ENCODE measurements at places on chromosomes 7 and 10.

DNA sequence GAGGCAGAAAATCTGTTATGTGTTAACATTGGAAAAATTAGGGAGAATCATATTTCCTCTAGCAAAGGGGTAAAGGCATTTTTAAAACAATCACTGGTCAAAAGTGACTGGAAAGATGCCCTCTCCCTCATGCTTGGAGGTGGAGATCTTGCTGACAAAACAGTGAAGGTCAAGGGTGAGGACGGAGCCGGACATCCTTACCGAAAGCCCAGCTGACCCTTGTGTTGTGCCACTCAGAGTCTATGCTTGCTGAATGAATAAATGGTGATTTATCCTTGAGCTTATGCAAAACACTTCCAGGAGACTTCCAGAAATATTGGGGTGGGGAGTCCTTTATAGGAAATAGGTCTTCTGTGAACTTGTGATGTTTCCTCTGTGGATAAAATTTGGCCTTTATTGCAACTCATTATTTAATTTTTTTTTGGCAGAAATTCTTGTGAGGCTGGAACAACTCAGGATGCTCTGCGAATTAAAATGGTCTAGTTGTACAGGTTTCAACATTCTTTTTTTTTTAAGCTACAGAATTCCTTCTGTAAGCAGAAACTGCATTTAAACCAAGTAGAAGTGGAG lies 28.3 kb upstream of the ELMO1 start:
- DNase-seq = no peak

- DNase-seq = no peak
These were observed 596.6 kb upstream of the CELF2 start for GRCh38 chr10:10421071-10421470.

DNA sequence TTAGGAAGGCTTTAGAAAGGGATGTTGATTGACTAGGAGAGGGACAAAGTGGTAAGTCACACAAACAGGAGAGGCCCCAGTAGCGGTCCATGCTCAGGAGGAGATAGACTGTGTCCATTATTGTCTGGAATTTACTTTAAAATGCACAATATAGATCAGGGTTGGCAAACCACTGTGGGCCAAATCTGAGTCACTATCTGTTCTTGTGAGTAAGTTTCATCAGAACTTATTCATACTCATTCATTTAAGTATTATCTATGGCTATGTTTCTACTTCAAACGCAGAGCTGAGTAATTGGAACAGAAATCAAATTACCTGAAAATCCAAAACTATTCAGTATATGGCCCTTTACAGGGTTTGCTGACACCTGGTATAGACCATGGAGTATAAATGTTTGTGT lies 166.5 kb downstream of the COL28A1 start:
- no peak for DNase-seq

DNA sequence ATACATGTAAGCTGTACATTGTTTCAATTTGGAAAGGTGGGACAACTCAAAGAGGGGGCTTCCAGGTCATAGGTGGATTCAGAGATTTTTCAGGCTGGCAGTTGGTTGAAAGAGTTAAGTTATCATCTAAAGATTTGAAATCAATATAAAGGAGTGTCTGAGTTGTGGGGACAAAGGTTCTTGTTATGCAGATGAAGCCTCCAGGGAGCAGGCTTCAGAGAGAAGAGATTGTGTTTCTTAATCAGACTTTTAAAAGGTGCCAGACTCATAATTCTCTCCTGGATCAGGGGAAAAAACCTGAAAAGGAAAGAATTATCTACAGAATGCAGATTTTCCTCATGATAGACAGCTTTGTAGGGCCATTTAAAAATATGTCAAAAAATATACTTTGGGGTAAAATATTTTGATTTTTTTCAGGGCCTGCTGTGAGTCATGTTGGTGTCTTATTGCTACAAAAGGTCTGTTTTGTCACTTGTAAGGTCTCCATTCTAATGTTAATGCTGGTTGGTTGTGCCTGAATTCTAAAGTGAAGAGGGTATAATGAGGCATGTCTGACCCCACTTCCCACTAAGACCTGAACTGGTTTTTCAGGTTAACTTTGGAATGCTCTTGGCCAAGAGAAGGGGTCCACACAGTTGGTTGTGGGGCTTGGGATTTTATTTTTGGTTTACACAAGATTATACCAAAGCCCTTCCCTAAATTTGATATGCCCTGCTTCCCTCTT lies 52.7 kb upstream of the PRSS1 start:
- no peak for DNase-seq

DNA sequence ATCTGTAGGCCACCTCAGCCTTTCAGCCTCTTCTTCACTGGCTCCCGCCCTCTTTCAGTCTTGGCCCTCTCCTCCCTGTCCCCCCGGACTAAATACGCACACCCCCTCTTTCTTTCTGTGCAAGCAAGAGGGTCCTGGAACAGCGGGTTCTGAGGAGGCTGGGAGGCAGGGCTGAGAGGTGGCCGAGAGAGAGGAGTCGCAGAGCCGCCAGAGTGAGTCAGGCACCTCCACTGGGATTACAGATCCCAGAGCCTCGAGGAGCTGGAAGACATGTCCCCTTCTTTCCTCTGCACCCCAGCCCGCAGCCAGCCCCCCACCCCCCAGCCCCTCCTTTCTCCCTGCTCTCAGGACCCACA lies 182 bp downstream of the CCDC136 start:
- DNase-seq = peak; percentile 47

- peak; percentile 75 for DNase-seq
These were observed 10.4 kb downstream of the STMP1 start for GRCh38 chr7:135672560-135673359.

- no peak for DNase-seq
These were observed 18.7 kb downstream of the DKK1 start for GRCh38 chr10:52332815-52333214.

- DNase-seq = no peak
These were observed 161.0 kb downstream of the GRID1 start for GRCh38 chr10:86205306-86206239.

DNA sequence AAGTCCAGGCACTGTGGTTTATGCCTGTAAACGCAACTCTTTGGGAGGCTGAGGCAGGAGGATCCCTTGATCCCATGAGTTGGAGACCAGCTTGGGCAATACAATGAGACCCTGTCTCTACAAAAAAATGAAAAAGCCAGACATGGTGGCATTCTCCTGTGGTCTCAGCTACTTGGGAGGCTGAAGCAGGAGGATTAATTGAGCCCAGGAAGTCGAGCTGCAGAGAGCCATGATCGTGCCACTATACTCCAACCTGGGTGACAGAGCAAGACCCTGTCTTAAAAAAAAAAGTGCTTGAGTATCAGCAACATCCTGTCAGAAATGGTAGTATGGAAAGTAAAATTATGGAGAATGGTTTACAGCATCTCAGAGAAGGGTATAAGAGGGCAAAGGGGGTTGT lies 11.6 kb downstream of the APBB1IP start:
- no peak for DNase-seq

DNA sequence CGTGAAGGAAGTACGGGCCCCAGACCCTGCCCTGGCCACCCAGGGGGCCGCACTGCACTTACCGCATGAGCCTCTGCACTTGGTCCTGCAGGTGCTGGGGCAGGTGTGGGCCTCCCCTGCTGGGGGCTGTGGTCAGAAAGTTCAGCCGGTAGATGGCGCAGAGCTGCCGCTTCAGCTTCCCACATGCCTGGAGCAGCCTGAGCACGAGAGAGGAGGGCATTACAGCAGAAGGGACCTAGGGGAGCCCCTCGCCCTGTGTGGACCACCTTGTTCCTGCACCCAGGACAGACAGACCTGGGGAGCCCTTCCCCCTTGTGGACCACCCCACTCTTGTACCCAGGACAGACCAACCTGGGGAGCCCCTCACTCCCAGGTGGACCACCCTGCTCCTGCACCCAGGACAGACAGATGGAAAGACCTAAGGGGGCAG lies 8.7 kb upstream of the PYROXD2 start:
- no peak for DNase-seq

- no peak for DNase-seq
These were observed 794.6 kb upstream of the LRRN3 start for GRCh38 chr7:110296321-110296720.

- DNase-seq = peak; percentile 85
These were observed 129.3 kb downstream of the PKD1L1 start for GRCh38 chr7:47818796-47819606.

DNA sequence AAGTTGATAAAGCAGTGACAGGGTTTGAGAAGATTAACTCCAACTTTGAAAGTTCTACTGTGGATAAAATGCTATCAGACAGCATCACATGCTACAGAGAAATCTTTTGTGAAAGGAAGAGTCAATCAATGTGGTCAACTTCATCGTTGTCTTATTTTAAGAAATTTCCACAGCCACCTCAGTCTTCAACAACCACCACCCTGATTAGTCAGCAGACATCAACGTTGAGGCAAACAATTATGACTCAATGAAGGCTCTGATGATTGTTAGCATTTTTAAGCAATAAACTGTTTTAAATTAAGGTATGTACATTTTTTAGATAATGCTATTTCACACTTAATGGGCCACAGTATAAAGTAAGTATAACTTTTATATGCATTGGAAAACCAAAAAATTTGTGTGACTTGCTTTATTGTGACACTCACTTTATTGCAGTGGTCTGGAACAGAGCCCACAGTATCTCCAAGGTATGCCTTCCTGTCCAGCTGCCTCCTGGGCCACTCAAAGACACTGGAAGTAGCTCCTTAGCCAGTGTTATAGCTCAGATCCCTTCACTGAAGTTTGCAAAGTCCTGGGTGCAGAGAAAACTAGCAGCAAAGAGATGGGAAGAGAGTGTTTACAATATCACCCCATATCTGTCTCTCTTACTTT lies 293.1 kb downstream of the ARHGAP12 start:
- no peak for DNase-seq

DNA sequence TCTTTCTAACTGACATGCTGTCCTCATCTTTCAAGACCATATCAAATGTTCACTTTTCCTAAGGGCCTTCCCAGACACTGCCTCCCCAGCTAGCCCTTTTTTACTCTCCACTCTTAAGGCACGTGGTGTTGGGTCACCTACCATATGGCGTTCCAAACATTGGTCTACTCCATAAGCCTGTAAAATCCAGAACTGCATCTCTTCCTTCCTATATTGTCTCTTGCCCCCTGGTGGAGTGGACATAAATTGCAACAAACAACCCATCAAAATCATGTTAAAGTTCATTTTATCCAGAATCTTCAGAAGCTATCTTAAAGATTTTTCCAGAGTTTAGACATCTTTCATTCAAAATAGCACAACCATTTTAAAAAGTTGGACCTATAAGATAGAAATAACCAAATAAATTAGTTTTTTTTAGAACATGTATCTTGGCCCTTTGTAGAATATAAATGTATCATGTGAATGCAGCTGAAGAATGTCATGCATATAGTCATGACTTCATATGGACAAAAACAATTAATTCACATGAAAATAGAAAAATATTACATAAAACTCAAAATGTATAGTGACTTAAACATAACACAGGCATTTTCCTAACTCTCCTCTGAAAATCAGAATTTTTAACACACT lies 180.6 kb upstream of the CHRM2 start:
- peak; percentile 11 for DNase-seq

- no peak for DNase-seq
These were observed 85.0 kb downstream of the SGMS1 start for GRCh38 chr10:50538555-50539398.

DNA sequence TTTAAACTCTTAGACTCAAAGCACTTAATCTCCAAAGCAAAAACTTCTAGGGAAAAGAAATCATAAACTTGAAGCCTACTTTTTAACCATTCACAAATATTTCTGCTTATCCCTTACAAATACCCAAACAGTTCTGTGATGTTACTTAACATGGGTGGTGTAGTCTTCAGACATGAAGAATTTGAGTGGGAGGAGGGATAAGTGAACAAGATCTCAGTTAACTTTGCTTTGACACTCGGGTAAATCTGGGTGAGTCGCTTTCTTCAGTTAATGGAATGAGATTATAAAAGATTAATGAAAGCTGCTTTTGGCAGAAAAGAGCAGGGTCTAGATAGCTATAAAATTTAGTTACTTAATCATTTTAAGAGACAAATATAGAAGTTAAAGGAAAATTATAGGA lies 47.5 kb downstream of the RNF133 start:
- no peak for DNase-seq

- DNase-seq = no peak
These were observed 629.7 kb upstream of the FZD8 start for GRCh38 chr10:36271627-36272340.

GRCh38 chr10:75294866-75295701 lies 59.3 kb upstream of the COMTD1 start:
- peak; percentile 74 for DNase-seq

DNA sequence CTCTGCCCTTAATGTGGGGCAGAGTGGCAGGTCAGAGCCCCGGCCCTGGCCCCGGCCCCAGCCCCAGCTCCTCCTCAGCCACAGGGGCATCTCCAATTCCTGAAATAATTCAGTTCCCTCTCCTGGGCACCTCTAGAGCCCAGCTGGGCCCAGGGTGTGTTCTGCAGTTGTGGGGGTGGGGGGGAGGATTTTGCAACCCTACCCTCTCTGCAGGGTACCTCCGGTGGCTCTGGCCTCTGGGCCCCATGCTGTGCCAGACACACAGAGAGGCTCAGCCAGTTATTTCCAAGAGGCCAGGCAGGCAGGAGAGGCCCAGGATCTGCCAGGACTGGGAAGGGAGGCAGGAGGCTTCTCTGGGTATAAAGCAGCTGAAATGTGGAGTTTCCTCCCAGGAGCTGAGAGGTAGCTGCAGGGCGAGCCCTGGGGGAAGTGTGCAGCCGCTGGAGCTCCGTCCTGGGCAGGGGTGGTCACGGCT lies 47.9 kb downstream of the PWWP2B start:
- no peak for DNase-seq

DNA sequence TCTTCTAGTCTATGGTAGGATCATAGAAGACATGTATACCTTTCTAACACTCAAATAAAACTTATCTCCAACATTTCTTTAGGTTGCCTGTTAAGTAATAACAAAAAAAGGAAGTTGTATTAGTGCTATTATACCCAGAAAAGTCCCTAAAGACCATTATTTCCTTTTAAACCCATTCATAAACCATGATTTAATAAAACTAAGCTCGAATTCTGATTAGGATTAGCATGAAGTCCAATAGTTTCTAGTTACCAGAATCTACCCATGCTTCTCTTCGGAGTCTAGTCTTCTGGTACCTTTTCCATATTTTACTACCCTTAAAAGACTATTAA lies 62.7 kb downstream of the USP6NL start:
- no peak for DNase-seq

- DNase-seq = no peak
These were observed 320.8 kb downstream of the ADARB2 start for GRCh38 chr10:1416456-1417037.

DNA sequence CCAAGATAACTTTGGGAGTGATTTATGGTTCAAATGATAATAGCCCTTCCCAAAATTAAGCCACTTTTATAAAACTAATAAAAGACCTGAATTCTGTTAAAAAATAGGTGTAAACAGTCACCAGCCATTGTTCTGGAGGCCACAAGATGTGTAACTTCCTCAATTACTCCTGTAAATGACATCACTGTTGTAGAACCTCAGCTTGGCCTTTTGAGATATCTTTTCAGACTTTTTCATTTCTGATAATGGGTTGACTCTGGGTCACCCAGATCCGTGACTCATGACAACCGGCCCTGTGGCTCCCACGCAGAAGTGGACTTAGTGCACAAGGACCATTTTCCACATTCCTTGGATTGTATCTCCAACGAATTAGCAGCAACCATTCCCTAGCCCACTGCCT lies 106.6 kb downstream of the DKK1 start:
- DNase-seq = no peak

GRCh38 chr10:73635781-73636180 lies 5.5 kb downstream of the MYOZ1 start:
- DNase-seq = no peak

GRCh38 chr7:79398138-79398749 lies 55.2 kb downstream of the MAGI2 start:
- no peak for DNase-seq

- DNase-seq = no peak
These were observed 98.1 kb downstream of the PPP1R17 start for GRCh38 chr7:31785101-31785500.

- DNase-seq = no peak
These were observed 75.4 kb downstream of the RABGEF1 start for GRCh38 chr7:66815951-66816350.
